ENCODE measurements at places on chromosomes 7 and 10. TPM values are rescaled to one million over a fixed set of nuclear protein-coding genes. Genes with fewer than 3 reads are reported as not detected.
A peak's percentile ranks its signal among the peaks of the same experiment; 100 is the strongest.

GRCh38 chr7:77427996-77428603, 12.0 kb upstream of the GSAP start:
- peak; percentile 56 for DNase-seq

DNA sequence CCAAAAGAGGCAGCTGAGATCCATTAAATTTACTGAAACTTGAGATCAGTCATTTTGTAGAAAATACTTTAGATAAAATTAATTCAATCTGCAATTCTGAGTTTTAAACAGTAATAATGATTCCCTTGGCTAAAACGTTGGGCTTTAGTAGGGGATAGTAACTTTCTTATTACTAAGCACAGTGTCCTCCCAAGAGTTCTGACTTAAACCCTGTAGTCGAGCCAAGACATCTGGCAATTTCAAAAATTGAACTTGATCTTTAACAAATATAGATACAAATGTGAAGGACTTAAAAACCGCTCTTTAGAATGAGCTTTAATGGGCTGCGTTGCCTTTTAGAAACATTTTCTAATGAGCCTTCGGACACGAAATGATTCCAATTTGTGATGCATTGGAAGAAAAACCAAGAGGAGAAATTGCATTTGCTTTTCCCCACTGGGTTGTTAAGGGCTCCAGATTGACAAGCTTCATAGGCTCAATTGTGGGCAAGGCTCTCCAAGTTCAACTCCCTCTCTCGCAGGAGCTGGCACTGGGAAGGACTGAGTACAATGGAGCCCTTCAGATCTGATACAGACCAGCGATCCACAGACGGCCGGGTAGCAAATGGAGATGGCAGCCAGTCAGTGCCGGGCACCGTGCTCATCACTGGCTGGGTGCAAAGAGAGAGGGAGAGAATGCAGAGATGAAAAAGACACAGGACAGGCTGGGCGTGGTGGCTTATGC, 921.3 kb upstream of the AUTS2 start:
- DNase-seq, result no peak

GRCh38 chr7:83643012-83643411, 5.9 kb downstream of the SEMA3E start:
- DNase-seq, result no peak

The RNF32 gene
- total RNA-seq, result under 0.01 TPM

- peak; percentile 23 for DNase-seq
Measured at GRCh38 chr10:80504897-80505465, 32.7 kb upstream of the SH2D4B start.

- DNase-seq, result no peak
Measured at GRCh38 chr10:34816085-34816496, 995 bp upstream of the PARD3 start.

GRCh38 chr10:100148353-100149211, 37.2 kb downstream of the ERLIN1 start:
- DNase-seq, result no peak

Data from osteoblast (primary cell).